Fibroblast of upper back skin (primary cell): ENCODE measurements at places on chromosomes 5 and 9.
A peak's percentile ranks its signal among the peaks of the same experiment; 100 is the strongest.

DNA sequence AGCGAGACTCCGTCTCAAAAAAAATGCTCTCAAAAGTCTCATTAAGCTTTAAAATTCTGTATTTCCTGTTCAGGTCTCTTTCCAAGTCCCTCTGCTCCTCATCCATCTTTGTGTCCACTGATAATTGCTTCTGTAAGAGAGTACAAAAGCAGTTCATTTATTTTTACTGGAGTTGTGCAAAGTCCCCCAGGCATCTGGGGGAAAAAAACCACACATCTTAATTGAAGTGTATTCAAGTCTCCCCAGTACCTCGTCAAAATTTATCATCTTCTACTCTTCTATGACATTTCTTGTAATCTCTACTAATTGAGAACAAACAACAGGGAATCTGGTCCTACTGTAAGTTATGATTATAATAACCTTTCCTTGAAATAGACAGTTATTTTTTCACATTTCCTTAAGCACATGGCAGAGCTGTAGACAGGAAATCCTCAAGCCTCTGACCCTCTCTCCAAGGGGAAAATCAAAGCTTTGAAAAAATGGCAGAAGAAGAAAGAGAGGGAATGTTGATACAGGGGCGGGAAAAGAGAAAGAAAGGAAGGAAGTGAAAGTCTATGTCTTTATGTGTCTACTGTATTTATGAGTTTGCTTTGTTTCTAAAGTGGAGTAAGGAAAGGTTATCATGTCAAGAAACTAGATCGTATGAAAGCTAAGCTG lies 51.5 kb downstream of the RAI14 start:
- DNase-seq = no peak

GRCh38 chr5:115549154-115549553 lies 4.6 kb upstream of the FEM1C start:
- DNase-seq = peak; percentile 39

GRCh38 chr9:116935149-116935897 lies 248.2 kb downstream of the TRIM32 start:
- DNase-seq = no peak

GRCh38 chr9:112063151-112063550 lies 111.9 kb downstream of the SUSD1 start:
- DNase-seq = no peak
